ENCODE measurements at places on chromosomes 12 and 14.

- no peak for DNase-seq
Measured at GRCh38 chr12:47411966-47412365, 293.9 kb downstream of the RPAP3 start.

DNA sequence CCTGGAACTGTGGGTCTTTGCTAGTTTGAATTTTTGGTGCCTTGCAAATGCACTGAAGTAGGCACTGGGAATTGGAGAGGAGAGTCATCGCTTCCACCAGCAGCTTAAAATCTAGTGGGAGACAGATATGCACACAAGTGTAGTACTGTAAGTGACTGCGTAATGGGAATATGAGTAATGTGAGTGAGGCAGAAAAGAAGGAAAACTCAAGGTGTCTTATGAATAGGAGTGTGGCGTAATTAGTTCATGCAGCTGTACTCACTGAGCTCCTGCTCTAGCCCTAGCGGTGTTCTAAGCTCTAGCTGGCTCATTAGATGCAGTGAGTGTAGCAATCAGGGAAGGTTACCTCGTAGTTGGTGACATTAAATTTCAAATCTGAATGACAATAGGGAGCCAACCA is 2.8 kb downstream of the TCP11L2 start:
- DNase-seq = no peak

DNA sequence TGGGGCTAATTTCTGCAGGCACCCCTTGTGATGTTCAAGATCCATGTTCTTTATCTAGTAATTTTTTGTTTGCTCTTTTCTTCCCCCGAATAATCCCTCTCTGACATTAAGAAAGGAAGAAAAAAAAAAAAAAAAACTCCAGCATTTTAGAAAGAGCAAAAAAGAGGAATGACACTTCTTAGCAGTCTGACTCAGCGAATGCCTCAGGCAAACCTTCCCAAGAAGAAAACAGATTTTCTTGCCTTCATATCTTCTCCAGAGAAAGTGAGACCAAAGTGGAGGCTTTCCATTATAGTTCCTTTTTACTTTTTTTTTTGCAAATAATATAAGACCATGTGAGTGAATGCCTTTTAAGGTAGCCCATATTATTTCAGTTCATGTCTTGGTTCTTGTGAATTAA is 479.0 kb upstream of the SYT1 start:
- DNase-seq = no peak

GRCh38 chr14:97268097-97268496 is 470.9 kb downstream of the VRK1 start:
- no peak for DNase-seq

GRCh38 chr14:96681829-96682228 is 115.4 kb upstream of the VRK1 start:
- DNase-seq = no peak

DNA sequence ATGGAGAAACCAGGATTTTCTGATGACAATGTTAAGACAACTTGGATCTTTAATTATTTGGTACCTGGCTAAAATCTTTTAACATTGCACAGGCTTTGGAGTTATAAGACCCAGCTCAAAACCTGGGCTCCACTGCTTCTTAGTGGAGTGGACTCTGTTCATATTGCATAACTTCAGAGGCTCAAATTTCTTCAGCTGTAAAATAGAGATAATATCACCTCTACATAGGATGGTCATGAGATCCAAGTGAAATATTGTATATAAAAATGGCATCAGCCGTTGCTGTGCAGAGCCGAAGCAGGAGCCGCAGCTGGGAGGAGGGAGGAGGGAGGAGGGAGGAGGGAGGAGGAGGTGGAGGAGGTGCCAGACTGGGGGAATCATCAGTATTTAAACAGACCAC is 10.5 kb downstream of the NPC2 start:
- DNase-seq = no peak

DNA sequence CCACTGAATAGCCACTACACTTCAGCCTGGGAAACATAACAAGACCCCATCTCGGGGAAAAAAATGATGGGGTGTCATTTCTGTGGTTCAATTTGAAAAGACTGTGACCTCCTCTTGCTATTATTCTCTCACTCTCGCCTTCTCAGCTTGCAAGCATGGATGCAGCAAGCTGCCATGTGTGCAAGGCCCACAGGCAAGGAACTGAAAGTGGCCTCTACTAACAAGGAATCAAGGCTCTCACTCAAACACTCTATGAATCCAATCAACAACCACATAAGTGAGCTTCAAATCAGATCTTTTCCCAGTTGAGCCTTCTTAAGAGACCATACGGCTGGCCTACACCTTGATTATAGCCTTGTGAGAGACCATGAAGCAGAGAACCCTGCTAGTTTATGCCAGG is 17.9 kb upstream of the DHRS7 start:
- DNase-seq = no peak

GRCh38 chr14:67940486-67941455 is 121.2 kb downstream of the RAD51B start:
- peak; percentile 66 for DNase-seq

GRCh38 chr12:118853634-118854033 is 127.7 kb upstream of the SRRM4 start:
- DNase-seq = no peak

GRCh38 chr14:75461303-75461702 is 33.5 kb downstream of the JDP2 start:
- no peak for DNase-seq

DNA sequence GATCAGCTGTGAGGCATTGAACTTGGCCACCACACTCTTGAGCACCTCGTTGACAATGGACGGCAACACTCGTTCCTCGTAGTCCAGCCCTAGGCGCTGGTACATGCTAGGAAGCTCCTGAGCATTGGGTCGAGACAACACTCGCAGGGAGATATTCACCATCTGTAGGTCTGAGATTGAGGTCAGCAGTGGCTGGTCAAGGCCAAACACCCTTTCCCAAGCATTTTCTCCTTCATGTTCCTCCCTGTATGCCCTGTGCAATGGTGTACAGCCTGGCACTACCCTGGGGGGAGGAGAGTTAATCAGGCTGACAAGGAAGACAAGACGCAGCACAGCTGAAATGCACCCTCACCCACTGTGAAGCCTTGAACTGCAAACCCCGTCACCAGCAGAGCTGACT is 2.0 kb downstream of the PHB2 start:
- DNase-seq = no peak

DNA sequence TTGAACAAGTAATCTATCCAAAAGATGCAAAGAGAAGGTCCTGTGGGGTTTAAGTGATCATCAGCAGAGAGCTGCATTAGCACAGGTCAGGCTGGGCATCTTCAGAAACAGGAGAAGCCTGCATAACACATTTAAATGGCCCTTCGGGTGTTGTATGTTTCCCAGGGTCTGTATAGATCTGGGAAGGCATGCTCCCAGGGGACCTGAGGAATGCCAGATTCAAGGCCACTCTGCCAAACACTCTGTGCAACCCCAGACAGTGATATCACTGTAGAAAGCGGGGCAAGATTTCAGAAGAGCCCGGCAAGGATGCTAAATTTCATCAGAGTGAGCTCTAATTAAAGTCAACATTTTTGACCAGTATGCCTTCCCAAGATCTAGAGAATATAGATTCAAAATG is 92.9 kb downstream of the ARMH4 start:
- no peak for DNase-seq

GRCh38 chr12:95259368-95259767 is 41.8 kb downstream of the VEZT start:
- no peak for DNase-seq

GRCh38 chr12:111368291-111368787 is 556 bp downstream of the PHETA1 start:
- DNase-seq = no peak

DNA sequence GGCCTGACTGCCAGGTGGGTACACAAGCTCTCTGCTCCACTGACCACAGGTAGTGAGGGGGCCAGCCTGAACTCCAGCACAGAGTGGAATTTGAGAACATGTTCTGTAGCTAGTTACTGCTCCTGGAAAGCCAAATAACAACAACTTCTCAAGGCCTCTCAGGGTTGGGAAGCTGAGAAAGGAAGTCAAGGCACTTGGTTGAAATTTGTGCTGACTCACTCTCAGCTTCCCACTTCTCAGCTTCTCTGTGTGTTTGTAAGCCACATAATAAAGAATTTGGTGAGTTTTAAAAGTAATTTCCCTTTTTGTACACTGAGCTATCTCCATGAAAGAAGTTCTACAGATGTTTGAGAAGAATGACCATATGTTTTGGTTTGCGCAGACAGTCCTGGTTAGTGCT is 234.9 kb downstream of the KTN1 start:
- DNase-seq = no peak

- DNase-seq = peak; percentile 79
Measured at GRCh38 chr12:113980537-113981337, 14.6 kb upstream of the RBM19 start.

DNA sequence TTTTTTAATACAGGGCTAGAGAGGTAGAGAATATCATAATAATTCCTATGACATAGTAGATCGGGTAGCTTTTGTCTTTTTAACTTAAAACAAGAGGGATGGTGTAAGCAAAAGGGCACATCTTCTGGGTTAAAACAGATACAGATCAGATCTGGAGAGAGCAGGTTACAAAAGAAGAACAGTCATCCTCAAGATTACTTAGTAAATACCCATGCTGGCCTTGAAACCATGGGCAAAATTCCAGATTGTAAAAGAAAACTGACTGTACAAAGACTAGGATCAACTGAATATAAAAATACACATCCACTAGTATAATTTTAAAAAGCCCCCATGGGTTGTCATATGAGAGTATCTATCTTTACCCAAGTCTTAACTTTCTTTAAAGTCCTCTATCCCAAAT is 76.7 kb downstream of the MED13L start:
- no peak for DNase-seq

GRCh38 chr14:49905989-49906388 is 13.1 kb downstream of the ARF6 start:
- no peak for DNase-seq

- no peak for DNase-seq
Measured at GRCh38 chr12:58601529-58601928, 318.8 kb downstream of the LRIG3 start.

DNA sequence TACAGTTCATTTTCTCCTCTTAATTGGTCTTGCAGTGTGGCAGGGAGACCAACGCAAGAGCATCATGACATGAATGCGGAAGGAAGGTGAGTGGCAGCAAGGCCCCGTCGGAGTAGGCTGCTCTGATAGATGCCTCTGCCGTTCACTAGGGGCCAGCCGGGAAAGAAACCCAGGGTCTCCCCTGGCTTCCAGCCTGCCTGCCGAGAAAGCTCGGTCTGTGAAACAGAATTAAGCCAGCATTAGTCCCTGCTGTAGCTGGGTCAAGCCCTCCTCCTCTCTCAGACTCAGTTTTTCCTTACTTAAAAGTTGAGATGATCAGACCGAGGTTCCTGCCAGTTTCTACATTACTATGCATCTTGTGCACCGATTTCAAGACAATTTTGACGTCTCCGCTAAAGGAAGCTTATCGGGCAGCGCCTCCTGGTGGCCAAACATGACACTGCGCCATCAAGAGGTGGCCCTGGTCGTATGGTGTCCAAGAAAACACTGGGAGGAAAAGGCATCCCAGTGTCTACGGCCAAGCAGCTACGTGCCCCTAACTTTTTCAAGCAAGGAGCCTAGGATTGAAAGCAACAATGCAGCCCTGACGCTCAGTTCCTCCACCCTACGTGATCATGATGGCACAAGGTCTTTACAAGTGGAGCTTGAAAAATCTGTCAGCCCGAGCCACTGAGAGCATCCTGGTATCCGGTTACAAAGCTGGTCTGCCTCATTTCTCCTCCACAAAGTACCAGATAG is 131.6 kb downstream of the KSR2 start:
- DNase-seq = peak; percentile 83

- DNase-seq = peak; percentile 80
Measured at GRCh38 chr14:73787486-73788316, 63.9 kb upstream of the PTGR2 start.

GRCh38 chr12:103743788-103744187 is 97.2 kb downstream of the NT5DC3 start:
- DNase-seq = no peak

DNA sequence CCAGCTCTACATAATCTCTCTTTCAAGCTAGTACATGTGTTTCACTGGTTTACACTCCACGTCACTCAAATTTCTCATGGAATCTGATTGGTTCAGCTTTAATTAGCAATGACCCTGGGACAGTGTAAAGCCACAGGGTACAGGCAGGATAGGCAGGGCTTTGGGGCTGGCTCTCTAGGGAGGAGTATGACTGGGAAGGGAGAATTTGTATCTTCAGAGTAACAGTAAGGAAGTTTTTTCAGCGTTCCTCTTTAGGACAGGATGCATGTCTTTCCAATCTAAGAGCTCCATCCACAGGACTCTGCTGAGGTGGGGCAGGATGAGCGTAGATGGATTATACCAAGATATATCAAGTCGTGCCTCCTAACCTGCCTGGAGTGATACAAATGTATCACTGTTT is 112.0 kb upstream of the CLEC14A start:
- no peak for DNase-seq

- DNase-seq = no peak
Measured at GRCh38 chr12:72432037-72432604, 160.0 kb downstream of the TRHDE start.

DNA sequence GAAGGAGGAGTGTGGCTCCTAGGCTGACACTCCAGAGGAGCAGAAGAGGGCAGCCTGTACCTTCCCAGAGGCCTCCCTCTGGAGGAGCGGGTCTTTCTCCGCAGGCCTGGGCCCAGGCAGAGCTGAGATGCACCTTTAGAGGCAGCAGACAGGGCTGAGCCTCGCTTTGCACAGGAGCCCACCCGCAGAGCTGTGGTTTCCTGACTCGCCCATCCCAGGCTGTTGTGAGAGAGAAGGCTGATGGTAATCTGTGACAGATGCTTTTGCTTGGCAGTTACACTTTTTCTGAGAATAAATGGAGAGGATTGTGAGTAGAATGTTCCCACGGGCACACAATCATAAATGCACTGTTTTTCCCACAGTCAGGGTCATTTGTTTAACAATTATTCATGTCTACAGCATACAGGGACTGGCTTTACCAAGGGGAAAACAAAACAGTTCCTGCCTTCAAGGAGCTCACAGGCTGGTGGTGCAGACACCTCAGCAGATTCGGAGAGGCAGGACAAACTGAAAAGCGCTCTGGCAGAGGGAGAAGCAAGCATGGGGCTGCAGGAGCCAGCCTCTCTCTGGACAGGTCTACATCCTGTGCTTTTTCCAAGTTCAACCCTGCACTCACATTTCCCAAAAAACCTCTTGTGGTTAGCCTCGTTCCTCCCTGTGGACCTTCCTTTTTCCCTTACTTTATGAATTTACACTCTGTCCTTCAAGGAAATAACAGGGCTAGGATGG is 13.9 kb downstream of the EVL start:
- peak; percentile 10 for DNase-seq

- no peak for DNase-seq
Measured at GRCh38 chr14:31955936-31956579, 121.0 kb upstream of the ARHGAP5 start.

DNA sequence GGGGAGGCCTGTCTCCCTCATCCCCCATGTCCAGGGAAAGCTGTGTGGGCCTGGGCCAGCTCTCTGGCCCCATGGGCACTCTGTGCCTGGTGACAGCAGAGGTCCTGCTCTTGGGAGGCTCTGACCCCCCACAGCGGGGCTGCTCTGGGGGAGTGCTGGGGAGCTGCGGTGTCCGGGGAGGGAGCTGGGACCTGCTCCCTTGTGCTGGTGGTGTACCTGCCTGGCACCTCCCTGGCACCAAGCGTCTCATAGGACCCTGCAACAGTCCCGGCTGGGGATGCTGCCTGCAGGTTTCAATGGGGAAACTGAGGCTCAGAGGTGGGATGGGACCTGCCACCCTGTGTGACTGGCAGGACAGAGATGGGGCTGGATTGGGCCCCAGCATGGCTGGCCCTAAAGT is 111.3 kb downstream of the KIF26A start:
- DNase-seq = no peak

GRCh38 chr12:28114488-28114887 is 75.8 kb upstream of the CCDC91 start:
- DNase-seq = no peak
